NCI-H2227 treated with DMSO at 0.1 percent for 48 hours (cell line): ENCODE measurements at places on chromosomes 12 and 14.

GRCh38 chr14:23434488-23435222 is 805 bp downstream of the MYH7 start:
- DNase-seq = no peak

GRCh38 chr14:54209511-54210250 is 187.1 kb upstream of the CDKN3 start:
- no peak for DNase-seq

- DNase-seq = no peak
These were observed 218.4 kb downstream of the BCAT1 start for GRCh38 chr12:24730489-24730896.

DNA sequence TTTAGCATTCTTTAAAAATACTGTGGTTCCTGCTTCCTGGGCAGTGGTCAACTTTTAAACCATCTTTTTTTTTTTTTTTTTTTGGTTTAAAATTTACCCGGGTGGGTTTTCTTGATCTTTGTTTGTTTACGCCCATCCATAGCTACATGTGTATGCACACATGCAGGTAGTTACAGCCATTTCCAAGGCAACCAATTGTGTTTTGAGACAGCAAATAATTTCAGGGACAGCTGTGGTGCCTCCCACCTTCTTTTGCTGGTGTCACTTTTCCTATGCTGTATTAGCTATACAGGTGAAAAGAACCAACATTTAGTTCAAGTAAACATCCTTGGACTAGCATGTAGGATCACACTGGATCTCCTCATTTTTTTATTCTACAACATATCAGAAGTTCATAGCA is 52.0 kb upstream of the PSMA6 start:
- DNase-seq = no peak

DNA sequence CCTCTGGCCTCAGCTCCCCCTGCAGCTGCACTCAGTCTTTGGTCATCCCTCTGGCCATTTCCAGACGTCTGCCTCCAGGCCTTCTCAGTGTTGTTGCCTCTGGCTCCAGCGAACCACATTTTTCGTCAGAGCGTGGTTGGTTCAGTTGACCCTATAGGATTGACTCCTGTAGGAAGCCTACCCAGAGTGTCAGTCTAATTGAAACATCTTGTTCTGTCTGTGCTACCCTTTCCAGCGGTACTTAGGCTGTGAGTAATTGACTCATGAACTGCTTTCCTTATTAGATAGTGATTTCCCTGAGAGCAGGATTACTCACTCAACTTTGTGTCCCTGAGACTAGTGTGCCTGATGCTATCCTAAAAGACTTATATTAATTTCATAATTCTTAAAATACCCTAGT is 373.2 kb downstream of the ATP23 start:
- DNase-seq = no peak
